Stimulated activated CD4-positive, alpha-beta T cell treated with anti-CD3 and anti-CD28 coated beads, Interleukin-12 subunit alpha, Interleukin-12 subunit beta, amount 100 ng/mL, for 4 hours (primary cell): ENCODE measurements at places on chromosomes 12 and 14.

- no peak for DNase-seq
These were observed 6.6 kb upstream of the AAAS start for GRCh38 chr12:53328043-53328435.

GRCh38 chr14:37546621-37547447 lies 48.2 kb downstream of the FOXA1 start:
- DNase-seq: no peak

- no peak for DNase-seq
These were observed 46.8 kb upstream of the DLK1 start for GRCh38 chr14:100679707-100680438.

GRCh38 chr12:132190012-132190755 lies 45.9 kb downstream of the NOC4L start:
- no peak for DNase-seq

DNA sequence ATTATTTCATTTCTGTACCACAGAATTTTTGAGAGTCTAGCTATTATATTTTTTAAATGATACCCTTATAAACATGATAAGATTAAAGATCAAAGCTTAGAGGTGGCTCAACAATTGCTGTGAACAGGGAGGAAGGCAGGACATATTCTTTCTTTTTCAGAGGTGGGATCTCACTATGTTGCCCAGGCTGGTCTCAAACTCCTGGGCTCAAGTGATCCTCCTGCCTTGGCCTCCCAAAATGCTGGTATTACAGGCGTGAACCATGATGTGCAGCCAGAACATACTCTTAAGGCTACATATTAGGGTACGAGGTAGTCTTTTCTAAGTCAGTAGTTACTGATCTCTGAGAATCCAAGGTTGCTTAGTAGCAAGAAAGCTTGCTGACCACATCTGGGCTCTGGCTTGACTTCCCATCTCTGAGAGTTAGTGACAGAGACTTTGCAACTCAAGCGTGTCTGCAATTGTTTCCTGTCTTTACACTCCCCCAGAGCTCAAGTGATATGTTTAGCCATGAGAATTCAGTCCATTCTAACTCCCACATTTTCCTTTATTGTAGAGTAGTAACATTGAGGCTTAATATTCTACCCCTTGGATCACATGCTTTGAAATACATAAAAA lies 8.6 kb downstream of the RAB5B start:
- DNase-seq: no peak

GRCh38 chr12:125097427-125097826 lies 32.2 kb downstream of the AACS start:
- no peak for DNase-seq

- no peak for DNase-seq
These were observed 53.5 kb downstream of the IGF1 start for GRCh38 chr12:102426599-102427542.

DNA sequence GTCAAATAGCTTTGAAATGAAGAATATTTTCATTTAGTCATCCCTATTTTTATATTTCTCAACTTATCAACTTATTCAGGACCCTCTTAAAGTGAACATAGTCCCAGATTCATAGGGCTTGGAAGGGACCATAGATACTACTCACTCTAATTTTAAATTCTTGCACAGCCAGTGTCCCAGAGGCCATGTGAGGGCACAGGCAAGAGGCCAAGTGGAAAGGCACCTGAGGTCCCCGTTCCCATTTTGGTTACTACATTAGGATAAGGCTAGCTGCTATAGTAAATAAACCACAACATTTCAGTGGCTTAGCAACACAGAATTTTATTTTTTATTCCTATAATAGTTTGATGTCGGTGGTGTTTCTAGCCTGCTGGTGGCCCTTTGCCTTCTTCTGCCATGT lies 227.8 kb downstream of the SPTSSA start:
- DNase-seq: no peak

DNA sequence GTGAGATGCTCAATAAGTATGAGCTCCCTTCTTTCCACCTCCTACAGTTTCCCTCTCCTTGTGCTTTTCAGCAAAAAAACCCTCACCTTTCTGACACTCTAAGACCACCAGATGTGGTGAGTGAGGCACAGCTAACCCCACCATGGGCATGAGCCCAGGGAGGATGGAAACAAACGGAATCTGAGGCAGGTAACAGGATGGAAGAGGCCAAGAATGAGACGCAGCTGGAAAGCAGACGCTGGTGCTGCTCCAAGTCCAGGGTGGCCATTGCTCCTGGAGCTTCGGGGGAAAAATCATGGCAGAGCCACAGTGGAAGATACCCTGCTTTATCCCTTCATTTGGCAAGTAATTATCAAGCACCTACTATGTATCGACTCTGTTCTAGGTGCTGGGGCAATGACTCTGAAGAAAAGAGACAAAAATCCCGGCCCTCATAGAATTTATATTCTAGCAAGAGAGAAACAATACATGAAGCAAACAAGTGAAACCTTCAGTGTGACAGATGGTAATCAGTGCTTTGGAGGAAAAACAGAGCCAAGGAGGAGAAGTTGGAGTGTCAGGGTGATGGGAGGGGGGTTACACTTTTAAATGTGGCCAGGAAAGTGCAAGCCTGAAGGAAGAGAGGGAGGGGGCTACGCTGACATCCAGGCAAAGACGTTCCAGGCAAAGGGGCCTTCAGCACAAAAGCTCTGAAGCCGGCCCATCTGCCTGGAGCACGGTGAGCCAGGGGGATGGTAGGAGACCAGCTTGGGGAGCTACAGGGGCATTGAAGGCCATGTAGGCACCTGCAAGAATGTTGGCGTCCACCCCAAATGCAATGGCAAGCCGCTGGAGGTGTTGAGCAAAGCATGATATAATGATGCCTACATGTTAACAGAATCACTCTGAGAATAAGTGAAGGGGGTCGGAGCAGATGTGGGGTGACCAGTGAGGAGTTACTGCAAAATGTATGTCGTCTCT lies 154.2 kb downstream of the DPF3 start:
- no peak for DNase-seq

- no peak for DNase-seq
These were observed 154.3 kb downstream of the NTF3 start for GRCh38 chr12:5586201-5586600.

DNA sequence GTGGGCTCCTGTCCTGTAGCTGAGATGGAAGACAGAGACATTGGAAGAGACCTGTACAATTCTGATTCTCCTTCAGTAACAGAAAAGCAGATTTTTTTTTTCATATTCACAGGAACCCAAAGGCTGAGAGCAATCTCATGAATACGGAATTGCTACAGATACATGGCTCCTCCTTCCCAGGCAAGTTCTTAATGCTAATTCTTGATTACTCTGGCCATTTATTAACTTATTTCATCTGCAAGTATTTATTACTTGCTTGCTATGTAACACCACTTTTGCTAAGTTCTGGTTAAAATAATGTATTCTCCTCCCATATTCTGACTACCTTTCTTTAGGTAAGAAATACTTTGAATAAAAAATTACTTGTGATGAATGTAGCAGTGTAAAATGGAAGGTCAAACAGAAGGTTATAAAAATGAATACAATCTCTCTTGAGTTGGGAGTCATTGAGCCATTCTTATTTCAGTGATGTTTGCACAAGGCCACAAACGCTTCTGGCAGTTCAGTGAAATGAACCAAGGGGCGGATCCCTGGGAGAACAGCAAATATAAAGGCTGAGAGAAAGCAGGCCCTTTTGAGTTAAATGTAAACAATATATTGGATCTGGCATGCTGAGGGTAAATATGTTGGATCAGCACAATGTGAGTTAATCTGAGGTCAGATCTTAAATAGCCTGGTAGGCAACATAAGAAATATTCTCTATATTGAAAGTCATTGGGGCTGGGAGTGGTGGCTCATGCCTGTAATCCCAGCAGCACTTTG lies 37.6 kb downstream of the MUCL1 start:
- no peak for DNase-seq

- no peak for DNase-seq
These were observed 4.6 kb downstream of the ATP5F1B start for GRCh38 chr12:56641219-56641618.

GRCh38 chr12:50620109-50620977 lies 115.6 kb downstream of the DIP2B start:
- DNase-seq: no peak

GRCh38 chr12:11661491-11662089 lies 12.1 kb downstream of the ETV6 start:
- DNase-seq: no peak

- no peak for DNase-seq
These were observed 178.6 kb downstream of the SNAPC1 start for GRCh38 chr14:61940666-61941420.

- no peak for DNase-seq
These were observed 999 bp upstream of the DCAF4 start for GRCh38 chr14:72925171-72925759.
